Activated CD4-positive, alpha-beta T cell treated with anti-CD3 and anti-CD28 coated beads for 48 hours (primary cell): ENCODE measurements at places on chromosomes 7 and 10.
A peak's percentile ranks its signal among the peaks of the same experiment; 100 is the strongest.

DNA sequence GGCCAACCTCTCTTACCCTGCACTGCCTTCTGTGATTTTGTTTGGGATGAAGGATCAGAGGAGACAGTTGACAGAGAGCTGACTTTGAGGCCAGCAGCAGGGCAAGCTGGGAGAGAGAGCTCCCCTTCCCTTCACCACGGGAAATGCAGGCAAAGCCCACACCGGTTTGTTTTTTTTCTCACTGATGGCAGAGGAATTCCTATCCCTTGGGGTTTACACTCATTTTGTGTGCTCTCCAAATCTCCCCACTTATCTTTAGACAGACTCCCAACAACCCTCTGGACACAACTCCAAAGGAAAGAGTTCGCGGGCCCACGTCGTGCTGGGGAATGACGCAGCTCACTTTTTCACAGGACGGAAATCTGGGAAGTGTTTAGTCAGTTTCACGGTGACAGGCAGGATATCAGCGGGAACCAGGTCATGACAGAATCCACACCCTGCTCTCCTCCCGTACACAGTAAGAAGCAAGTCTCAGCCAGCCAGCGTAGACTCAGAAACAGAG lies 68.3 kb upstream of the FAM171A1 start:
- DNase-seq = no peak

DNA sequence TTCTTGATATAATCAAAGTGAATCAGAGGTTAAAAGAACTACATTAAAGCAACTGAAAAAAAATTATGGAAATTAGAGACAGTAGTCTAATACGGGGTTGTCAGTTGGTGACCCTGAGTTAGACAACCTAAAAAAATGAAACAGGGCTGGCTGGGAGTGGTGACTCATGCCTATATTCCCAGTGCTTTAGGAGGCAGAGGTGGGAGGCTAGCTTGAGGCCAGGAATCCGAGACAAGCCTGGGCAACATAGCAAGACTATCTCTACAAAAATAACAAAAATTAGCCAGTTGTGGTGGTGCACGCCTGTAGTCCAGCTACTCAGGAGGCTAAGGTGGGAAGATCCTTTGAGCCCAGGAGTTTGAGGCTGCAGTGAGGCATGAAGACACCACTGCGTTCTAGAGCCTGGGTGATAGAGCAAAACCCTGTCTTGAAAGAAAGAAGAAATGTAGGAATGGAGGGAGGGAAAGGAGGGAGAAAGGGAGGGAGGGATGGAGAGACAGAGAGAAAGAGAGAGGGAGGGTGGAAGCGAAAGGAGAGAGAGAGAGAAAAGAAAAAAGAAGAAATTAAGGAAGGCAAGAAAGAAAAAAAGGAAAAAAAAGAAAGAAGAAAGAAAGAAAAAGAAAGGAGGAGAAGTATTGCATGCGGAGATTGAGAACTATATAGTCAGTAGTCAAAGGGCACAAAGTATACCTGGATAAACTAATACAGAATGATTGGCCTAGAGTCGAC lies 166.1 kb downstream of the TPST1 start:
- no peak for DNase-seq

GRCh38 chr7:90903841-90904240 lies 307.7 kb downstream of the CDK14 start:
- no peak for DNase-seq

GRCh38 chr10:116627386-116627933 lies 6.7 kb downstream of the PNLIPRP2 start:
- no peak for DNase-seq

DNA sequence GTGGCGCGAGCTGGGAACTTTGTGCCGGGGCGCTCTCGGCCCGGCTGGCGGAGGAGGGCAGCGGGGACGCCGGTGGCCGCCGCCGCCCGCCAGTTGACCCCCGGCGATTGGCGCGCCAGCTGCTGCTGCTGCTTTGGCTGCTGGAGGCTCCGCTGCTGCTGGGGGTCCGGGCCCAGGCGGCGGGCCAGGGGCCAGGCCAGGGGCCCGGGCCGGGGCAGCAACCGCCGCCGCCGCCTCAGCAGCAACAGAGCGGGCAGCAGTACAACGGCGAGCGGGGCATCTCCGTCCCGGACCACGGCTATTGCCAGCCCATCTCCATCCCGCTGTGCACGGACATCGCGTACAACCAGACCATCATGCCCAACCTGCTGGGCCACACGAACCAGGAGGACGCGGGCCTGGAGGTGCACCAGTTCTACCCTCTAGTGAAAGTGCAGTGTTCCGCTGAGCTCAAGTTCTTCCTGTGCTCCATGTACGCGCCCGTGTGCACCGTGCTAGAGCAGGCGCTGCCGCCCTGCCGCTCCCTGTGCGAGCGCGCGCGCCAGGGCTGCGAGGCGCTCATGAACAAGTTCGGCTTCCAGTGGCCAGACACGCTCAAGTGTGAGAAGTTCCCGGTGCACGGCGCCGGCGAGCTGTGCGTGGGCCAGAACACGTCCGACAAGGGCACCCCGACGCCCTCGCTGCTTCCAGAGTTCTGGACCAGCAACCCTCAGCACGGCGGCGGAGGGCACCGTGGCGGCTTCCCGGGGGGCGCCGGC lies 870 bp downstream of the FZD1 start:
- DNase-seq = peak; percentile 47

DNA sequence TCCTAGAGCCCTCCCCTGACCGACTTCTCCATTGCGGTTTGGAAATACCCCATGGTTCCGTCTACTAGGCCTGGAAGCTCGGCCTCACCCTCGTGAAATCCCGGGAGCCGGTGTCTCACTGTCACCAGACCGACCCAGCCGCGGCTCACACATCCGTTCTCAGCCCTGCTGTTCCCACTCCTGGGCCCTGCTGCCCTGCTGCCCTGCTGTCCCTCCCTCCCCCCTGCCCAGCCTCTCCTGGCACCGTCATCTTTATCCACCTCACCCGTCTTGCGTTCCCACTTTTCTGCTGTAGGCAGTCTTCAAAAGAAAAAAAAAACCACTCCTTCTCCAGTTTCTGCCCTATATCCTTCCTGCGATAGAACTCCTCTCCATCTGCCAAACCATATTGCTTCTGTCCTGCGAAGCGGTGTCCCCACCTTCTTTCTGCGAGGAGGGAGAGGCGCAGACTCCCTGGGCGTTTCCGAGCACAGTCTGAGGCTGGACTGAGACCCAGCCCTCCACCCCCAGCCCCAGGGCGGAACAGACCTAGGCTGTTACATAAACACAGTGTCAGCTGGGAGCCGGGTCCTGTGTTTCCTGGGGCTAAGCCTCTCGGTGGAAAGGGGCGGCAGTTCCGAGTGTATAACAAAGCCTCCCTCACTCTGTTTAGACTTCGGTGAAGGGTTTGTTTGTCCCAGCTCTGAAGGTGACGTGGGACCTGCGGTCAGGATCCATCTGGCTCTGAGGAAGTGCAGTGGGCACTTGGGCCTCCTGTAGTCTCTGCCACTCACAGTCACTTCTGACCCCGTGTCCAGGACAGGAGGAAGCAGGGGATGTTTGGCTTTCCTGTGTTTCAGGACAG lies 2.8 kb downstream of the AGAP3 start:
- no peak for DNase-seq

GRCh38 chr7:27203365-27203953 lies 3.6 kb upstream of the HOXA13 start:
- DNase-seq = no peak

DNA sequence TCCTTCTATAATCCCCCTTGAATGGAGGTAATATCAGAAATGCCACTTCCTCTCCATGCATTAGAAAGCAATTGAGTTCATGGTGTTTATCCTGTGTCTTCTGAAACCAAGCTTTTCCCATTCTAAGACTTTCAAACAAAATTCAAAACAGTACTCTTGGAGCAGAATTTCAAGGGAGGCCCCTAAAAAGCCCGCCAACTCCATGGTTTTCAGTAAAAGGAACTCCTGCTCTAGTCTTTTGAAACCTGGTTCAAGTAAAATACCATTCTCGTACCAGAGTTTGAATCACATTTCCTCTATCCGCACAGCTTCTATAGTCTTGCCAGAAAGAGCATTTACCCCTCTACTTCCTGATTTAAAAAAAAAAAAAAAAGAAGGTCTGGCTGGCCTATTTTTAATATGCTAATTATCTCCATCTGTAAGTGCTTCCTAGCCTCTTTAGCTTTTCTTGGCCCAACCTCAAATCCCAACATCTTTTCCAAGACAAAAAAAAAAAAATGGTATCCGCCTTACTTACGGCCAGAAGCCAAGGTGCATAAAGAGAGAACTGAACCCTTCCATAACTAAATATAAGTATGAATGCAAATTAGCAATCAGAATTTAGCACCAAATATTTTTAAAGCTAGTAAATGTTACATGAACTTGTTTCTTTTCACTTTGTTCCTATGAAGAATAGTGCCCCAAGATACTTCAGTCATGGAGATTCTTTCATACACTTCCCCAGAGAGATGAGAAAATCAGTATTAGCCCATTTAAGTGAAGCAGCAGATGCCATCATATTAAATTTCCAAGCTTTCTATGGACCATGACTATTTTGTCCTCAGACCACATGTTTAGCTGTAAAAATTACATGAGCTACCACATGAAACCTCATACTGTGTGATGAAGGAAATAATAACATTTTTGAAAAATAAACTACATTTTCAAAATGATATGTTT lies 199.9 kb upstream of the FAM3C start:
- DNase-seq = no peak

DNA sequence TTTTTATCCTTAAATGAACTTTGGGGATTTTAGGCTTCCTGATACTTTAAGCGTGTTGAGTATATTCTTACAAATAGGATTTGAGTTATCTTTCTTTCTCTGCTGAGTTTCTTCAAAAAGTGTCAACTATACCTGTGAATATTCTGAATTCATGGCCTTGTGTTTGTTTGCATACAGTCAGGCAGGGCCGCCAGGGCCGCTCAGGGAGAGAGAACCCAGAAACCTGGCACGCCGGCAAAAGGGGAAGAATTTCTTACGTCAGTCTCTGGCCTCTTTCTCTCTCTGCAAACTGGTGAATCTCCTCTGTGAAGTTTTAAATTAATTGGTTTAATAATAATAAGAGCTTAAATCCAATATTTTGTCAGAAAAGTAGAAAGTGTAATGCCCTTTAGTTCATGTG lies 29.3 kb upstream of the BNIP3 start:
- DNase-seq = no peak

- DNase-seq = no peak
Measured at GRCh38 chr7:29319719-29320521, 125.3 kb downstream of the CHN2 start.

GRCh38 chr10:97338041-97338440 lies 3.5 kb upstream of the FRAT2 start:
- DNase-seq = no peak

GRCh38 chr7:22060863-22061262 lies 115.2 kb upstream of the CDCA7L start:
- no peak for DNase-seq

DNA sequence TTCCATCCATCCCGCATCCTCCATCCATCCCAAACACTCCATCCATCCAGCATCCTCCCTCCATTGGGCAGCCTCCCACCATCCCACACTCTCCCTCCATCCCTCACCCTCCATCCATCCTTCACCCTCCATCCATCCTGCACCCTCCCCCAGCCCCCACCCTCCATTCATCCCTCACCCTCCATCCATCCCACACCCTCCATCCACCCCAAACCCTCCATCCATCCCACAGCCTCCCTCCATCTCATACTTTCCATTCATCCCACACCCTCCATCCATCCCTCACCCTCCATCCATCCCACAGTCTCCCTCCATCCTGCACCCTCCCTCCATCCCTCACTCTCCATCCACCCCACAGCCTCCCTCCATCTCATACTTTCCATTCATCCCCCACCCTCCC lies 60.4 kb downstream of the FOXI2 start:
- DNase-seq = no peak

DNA sequence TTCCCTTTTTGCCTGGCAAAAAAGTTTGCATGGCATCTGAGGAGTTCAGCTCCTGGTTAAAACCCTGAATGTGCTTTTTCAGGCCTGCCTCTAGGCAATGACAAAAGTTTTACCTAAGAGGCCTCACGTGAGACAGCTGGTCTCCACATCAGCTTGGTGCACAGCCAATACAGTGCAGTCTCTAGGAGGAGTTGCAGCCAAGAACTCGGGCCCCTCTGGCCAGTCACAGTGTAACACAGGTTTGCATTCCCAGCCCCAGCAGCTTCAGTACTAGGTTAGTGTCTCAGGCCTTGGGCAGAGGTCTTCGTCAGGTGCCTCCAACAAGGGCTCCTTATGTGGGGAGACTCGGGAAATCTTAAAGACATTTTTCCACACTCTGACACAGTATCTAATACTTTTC lies 771.7 kb downstream of the SORCS1 start:
- DNase-seq = no peak

DNA sequence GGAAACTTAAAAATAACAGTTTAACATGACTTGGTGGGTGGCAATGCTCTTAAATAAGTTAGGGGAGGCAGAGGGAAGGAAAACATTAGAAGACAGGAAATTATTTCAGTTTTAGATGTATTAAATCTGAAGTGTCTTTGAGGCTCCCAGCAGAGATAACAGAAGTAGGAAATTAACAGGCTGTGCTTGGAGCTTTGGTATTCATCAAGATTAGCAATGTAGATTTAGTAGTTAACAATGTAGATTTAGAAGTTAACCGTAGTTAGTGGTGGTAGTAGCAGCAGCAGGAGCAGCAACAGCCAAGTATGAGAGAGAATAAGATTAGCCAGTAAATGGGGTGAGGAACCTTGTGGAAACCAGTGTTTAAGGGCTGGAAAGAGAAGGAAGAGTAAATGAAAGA lies 48.7 kb upstream of the UBN2 start:
- no peak for DNase-seq

- no peak for DNase-seq
Measured at GRCh38 chr7:121016966-121017365, 28.5 kb downstream of the CPED1 start.

DNA sequence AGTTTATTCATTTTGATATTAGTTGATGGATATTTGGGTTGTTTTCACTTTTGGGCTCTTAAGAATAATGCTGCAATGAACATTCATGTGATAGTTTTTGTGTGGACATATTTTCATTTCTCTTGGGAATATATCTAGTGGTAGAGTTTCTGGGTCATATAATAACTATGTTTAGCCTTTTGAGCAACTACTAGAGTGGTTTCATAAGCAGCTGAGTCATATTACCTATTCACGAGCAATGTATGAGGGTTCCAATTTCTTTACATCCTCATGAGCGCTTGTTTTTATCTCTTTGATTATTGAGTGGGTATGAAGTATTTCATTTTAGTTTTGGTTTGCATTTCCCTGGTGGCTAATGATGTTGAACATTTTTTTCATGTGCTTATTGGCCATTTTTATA lies 182.6 kb downstream of the PON1 start:
- DNase-seq = no peak
